ENCODE measurements at places on chromosomes 7 and 10.

- no peak for DNase-seq
Observed at GRCh38 chr10:90849956-90850749, 7.7 kb downstream of the HTR7 start.

GRCh38 chr10:103475437-103475836 is 3.6 kb downstream of the CALHM3 start:
- DNase-seq = no peak

DNA sequence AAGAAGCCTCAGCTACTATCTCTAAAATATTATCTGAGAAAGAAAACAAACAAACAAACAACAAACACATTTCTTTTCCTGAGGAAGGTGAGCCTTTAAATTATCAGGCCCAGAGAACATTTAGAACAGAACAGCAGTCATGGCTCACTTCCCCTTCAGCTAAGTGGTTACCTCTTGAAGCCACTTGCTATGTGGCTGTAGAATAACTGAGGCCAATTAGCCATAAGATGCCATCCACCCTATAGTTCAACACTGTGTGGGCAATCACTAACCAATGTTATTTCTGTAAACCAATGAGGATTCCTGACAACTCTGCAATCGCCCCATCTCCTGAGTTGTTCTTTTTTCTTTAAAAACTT is 3.7 kb upstream of the UPP1 start:
- DNase-seq = no peak

- no peak for DNase-seq
Observed at GRCh38 chr7:14430926-14431325, 441.5 kb upstream of the ETV1 start.

DNA sequence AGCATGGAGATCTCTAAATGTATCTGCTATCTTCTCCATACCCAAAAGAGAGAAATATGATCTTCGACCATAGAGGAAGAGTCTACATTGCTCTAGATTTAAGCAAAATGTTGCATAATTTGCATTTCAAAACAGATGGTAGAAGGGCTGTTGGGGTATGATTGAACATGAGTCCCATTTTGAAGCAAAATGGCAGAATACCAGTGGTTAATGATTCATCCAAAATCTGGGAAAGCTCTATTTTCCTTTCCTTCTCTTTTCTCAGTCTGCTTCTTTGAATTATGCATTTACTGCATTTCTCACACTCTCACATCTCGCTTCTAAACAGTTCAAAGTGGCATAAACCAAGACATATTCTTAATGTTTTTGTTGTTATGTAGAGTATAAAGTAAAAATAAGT is 178.5 kb downstream of the MACC1 start:
- DNase-seq = no peak

GRCh38 chr7:148967032-148967372 is 61.3 kb downstream of the PDIA4 start:
- no peak for DNase-seq

DNA sequence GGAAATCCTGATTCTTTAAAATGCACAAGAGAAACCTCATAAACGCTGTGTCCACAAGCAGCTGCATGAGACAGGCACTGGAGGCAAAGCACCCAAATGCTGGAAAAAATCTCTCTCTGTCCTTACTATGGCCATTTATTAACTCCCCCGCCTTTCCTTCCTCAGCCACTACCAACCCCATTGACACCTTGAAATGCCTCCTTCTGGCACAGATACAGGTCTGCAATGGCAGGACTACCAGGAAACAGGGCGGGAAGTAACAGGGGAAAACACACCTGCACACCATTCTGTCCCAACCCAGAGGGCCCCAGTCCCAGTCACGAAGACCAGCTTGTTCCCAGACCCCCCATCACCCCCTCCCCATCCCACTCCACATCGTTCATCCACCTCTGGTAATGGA is 224.3 kb downstream of the PARD3 start:
- no peak for DNase-seq

DNA sequence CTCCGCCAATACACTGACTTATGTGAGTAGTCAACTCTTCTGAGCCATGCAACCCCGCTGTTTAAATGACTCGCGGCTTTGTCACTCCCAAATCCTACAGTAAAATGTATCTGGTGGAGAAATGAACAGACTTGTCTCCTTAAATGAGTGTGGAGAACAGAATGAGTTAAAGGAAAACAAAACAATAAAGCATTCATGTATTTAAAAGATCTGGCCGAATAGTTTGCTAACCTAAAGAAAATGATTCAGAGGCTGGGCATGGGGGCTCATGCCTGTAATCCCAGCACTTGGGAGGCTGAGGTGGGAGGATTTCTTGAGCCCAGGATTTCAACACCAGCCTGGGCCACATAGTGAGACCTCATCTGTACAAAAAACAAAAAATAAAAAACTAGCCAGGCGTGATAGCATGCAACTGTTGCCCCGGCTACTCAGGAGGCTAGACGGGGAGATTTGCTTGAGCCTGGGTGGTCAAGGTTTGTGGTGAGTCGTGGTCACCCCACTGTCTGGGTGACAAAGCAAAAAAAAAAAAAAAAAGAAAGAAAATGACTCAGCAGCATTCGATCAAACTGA is 86.5 kb upstream of the PFKP start:
- no peak for DNase-seq

All from SJCRH30 (cell line).